Effector memory CD8-positive, alpha-beta T cell (primary cell): ENCODE measurements at places on chromosomes 3 and 15.
A peak's percentile ranks its signal among the peaks of the same experiment; 100 is the strongest.

DNA sequence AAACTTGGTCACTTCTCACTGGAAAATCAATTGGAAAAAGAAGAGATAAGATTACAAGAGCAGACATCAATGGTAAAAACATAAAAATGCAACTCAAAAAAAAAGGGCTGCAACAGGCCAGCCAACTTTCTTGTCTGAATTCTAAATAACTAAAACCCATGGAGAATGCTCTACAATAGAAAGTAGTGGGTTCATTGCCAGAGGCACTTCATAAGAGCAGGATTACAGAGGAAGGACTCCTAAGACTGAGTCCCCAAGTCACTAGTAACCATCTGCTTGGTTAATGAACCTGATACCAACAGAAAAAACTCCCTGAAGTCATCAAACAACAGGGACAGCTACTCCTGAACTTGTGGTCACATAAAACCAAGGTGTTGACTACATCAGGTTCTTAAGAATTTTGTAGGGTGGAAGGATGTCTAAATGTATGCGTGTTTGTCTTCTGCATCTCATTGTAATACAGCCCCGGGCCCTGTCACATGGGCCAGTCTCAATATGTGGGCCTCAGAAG is 148.6 kb downstream of the IMPG2 start:
- DNase-seq, result no peak

- DNase-seq, result no peak
These were observed 604 bp upstream of the TJP1 start for GRCh38 chr15:29822684-29823459.

- DNase-seq, result no peak
These were observed 302.0 kb downstream of the DIPK2A start for GRCh38 chr3:144273601-144274000.

DNA sequence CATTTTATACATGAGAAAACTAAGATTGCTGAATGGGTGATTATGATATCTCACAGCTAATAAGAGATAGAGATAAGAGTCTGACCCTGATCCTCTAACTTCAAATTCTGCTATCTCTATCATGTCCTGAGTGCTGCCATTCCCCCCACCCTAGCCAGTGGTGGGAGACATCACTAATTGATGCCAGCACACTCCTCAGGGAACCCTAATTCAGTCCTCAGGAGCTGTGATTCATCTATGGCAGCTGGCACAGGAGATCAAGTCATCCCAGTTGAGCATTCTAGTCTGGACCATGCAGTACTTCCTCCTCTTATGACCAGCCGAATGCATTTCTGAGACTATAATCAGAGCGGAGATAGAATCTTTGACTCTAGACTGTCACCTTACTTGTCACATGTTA is 71.9 kb downstream of the SYNM start:
- DNase-seq, result no peak

DNA sequence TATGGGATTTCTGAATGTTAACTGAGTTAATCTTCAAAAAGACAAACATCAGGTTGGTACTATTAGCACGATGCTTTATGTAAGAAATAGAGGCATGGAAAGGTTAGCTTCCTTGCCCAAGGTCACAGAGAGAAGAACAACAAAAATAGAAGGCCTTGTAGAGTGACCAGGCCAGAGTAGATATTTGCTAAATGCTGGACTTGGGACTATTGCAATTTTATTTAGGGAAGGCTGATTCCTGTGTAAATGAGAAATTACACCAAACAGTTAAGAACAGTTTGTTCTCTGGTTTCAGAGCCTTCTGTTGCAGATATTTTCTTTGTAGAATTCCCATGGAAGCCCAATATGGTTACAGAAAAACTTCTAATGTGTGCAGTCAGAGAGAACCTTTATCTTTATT is 16.4 kb upstream of the SLITRK3 start:
- no peak for DNase-seq

- DNase-seq, result no peak
These were observed 37.7 kb downstream of the SYNM start for GRCh38 chr15:99142562-99142961.

GRCh38 chr15:82539691-82540054 is 584 bp downstream of the RPS17 start:
- DNase-seq, result no peak

DNA sequence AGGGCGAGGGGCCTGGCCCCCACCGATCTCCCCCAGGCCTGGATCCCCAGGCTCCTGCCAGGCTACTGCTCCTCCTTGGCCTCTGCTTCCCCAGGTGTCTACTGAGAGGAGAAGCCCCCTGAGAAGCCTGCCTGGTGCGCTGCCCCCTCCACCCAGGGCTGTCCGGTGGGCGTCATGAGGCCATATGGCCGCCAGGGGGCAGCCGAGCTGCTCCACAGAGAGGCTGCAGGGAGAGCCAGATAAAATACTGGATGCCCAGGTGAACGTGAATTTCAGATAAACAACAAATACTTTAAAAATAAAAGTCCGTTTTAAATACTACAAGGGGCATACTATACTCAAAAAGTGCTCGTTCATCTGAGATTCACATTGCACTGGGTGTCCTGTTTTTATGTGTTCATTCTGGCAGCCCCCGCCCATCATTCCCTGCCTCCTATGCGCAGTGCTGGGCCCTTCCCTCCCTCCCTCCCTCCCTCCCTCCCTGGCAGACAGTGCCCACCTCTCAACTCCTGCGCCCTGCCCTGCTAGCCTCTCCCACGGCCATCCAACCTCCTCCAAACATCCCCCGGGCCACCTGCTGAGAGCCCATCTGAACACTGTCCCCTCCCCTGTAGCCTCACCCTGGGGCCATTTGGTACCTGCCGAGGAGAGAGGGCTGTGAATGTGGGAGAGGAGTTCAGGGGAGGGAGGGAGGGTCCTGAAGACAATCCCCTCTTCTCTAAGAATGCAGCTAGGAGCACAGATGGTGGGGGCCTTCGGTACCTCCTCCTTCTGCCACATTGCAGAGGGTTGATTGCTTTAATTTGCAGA is 29.6 kb downstream of the PSTPIP1 start:
- DNase-seq, result peak; percentile 66

GRCh38 chr3:116749388-116749787 is 39.8 kb downstream of the TUSC7 start:
- DNase-seq, result no peak

GRCh38 chr3:127699416-127700300 is 26.9 kb downstream of the ABTB1 start:
- DNase-seq, result no peak

DNA sequence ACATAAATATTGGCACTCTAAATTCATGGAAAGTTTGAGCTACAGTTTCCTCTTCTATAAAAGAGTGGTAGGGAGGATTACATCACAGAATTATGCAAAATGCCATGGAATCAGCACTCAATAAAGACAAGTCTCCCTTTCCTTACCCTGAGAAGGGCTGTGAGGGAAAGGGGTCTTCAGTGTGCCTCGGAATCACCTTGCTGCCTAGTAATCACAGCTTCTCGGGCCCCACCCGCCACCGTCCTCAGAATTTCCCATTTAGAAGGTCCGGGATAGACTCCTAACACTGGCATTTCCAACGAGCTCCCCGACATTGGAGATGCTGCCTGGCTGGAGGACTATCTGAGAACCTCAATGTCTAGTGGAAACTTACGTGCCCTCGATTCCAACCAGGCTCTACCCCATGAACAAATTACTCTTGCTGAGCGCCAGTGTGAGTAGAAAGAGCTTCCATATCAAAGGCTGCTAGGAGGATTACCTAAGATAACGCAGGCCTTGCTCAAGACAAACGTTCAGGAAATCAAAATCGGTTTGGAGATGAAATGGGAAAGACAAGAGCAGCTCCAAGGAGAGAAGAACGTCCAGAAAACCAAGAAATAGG is 92.1 kb upstream of the CHD2 start:
- DNase-seq, result peak; percentile 7

GRCh38 chr3:115792206-115792955 is 169.1 kb downstream of the GAP43 start:
- DNase-seq, result peak; percentile 5

DNA sequence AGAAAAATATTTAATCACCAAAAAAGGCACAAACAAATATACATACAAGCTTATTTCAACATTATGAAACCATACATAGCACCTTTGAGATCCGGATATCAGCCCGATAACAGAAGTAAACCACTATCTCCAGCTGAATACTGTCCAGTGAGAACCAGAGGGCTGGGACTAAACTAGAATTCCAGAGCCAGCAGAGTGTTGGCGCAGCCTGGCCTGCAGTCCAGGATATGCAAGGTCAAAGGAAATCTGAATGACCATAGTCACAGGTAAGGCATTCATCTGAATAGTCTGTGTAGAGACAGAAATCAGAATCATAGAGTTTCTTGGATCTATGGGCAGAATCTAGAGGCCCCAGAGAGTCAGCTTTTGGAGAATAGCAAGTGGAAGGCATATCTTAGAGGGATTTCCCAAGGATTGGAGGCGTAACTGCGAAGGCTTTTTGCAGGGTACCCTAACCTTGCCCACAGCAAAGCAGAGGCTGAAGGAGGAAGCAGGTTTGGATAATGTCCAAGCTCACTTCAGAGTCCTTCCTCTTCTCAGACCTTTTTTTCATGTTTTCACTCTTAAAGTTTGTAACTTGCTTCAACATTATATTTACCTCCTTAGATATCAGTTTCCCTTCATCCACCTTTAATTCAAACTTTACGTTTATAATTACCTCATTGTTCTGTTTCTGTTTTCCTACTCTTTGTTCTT is 32.5 kb upstream of the TP63 start:
- DNase-seq, result no peak

GRCh38 chr15:55710286-55710685 is 32.7 kb downstream of the PRTG start:
- DNase-seq, result no peak

DNA sequence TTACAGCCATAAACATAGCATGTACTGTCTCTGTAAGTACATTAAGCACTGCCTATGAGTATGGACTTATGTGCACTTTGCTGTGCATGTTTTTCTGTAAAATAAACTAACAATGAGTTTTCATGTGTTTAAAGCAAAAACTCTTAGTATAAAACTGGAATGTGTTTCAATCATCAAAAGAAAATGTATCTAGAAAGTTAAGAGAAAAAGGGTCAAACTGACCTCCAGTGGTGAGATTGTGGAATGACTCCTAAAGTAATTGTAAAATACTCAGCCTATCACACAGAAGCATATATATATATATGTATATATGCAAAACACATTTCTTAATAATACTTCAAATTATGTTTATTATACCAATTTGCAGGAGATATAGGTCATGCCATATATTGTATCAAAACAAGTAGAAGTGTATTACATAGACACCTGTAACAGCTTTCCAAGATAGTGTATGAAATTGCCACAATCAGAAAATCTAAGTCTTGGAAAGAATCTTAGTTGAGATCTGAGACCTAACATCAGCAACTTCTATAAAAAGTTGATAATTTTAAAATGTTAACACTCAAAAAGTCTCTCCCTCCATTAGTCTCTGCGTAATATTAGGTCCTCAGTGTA is 199.6 kb downstream of the FMN1 start:
- no peak for DNase-seq

DNA sequence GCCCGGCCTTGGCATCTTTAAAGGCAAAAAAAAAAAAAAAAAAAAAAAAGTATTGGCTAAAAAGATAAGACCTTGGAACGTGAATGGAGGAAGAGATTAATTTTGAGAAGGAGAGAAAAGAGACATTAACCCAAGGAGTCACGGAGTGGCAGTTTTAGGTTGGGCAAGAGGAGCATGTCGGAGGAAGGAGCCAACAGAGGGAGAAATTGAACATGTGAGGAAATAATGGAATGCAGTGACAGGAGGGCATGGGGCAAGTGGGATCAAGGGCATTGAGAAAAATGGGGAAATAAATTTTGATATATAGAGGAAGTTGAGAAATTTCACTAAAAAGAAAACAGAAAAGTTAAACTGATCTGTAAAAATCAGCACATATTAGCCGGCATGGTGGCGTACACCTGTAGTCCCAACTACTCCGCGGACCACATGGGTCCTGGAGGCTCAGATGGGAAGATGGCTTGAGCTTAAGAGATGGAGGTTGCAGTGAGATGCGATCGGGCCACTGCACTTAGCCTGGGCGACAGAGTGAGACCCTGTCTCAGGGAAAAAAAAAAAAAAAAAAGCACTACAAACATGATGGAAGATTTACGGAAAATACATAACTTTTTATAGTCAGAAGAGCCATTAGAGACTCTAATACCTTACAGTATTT is 1.2 kb downstream of the HAUS2 start:
- no peak for DNase-seq

GRCh38 chr3:13537909-13538296 is 11.0 kb upstream of the FBLN2 start:
- DNase-seq, result no peak

GRCh38 chr3:120171134-120171873 is 77.1 kb upstream of the GSK3B start:
- no peak for DNase-seq
